Motor neuron (in vitro differentiated cells): ENCODE measurements at places on chromosomes 2 and 18. TPM values are rescaled to one million over a fixed set of nuclear protein-coding genes. Genes with fewer than 3 reads are reported as not detected.

- ATAC-seq = peak; percentile 97
Measured at GRCh38 chr2:174395284-174395968, at the start of gene SCRN3. SCRN3 (plus strand) TSS chr2:174395730; CDS start chr2:174398284, 2,554 bp downstream.

GRCh38 chr2:149884871-149885270 is 297.3 kb upstream of the MMADHC start:
- ATAC-seq = no peak

DNA sequence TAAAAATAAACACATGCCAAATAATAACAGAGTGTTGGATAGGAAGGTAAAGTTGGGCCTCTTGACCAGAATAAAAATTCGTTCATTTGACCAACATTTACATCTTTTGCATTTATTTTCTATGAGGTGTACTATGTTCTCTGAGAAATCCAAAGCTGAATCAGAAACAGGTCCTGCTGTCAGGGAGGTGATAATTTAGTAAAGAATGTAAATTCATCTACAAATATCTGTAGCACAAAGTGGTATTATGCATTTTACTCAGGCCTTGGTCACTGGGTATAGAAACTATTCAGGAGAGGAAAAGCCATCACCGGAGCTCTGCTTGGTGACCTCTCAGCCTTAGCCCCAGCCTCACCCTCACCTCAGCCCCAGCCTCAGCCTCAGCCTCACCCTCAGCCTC is 208.9 kb downstream of the SPP2 start:
- no peak for ATAC-seq

- no peak for ATAC-seq
Measured at GRCh38 chr2:163474889-163475288, 260.9 kb downstream of the FIGN start.

DNA sequence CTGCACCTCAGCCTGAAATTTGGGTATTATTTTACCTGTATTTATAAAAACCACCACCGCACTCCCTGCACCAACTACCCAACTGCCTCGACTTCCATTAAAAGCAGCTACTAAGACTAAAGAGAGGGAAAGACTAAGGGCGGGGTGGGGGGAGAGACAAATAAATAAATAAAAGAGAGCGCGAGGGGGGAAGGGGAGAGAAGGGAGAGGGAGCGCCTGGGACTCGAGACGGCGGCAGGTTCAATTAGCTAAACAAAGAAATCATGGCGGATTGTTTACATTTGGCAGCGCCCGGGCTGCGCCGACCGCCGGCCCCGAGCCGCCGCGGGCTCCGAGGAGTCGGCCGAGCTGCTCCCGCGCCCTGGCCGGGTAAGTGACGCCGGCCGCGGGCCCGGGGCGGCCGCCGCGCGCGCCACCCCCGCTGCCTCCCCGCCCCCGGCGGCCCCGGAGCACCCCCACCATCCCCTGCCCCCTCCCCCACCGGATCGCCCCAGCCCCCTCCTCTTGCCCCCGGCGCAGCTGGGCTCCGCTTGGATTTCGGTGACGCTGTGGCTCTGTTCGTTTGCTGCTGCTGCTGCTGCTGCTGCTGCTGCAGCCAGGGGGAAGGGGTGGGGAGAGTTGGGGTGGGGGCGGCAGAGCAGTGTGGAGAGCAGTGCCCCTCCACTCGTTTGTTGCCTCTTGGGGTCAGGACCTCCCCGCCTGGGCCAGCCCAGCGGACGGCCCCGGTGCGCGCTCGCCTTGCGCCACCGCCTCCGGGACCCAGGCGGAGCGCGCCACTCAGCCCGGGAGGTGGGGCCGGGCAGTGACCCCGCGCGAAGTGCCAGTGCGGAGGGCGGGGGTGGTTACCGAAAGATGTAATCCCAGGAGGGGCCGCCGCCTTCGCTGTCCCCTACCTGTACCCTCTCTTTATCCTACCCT is 187.2 kb upstream of the FANCL start:
- ATAC-seq = peak; percentile 81

- ATAC-seq = peak; percentile 95
Measured at GRCh38 chr2:218671654-218672566, at the start of the genes RNF25 and STK36. RNF25 (minus strand) TSS chr2:218672002; CDS start chr2:218671970, 32 bp downstream. STK36 (plus strand) TSS chr2:218672086; CDS start chr2:218672830, 744 bp downstream.

GRCh38 chr2:236871500-236872001 is 214.1 kb upstream of the COPS8 start:
- ATAC-seq = peak; percentile 87

DNA sequence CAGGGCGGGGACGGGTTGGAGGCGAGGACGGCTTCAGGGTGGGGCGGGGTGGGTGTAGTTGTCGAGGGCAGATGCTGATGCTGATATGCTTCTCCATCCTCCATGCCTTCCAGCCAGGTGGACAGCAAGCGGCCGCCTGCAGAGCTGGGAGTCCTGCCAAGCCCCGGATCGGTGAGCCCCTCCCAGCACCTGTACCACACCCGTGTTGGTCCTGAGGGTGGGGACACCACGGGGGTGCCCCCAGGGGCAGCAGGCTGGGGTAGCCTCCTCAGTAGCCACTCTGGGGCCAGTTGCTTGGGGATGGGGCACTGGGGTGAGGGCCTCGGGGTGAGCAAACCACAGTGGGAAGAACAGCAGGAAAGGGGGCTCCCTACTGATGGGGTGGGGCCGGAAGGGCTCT is 2.6 kb downstream of the ANO7 start:
- no peak for ATAC-seq

GRCh38 chr2:16088802-16089112 is 148.4 kb downstream of the MYCN start:
- no peak for ATAC-seq

DNA sequence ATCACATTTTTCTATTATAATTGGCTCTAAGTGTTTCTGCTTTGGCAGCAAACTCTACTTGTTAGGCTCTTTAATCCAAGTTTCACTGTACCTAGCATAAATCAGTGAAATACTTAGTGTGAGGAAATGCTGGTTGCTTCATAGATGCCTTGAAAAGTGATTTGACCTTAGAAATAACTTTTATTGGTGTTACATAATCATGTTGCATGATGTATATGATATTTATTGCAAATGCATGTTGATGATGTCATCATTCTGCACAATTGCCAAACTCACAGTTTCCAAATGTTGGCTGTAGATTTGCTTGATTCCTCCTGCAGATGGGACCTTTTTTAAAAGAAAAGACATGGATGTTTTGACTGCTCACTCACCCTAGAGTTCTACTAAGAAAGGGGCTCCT is 137.6 kb upstream of the BCL2L11 start:
- ATAC-seq = no peak

DNA sequence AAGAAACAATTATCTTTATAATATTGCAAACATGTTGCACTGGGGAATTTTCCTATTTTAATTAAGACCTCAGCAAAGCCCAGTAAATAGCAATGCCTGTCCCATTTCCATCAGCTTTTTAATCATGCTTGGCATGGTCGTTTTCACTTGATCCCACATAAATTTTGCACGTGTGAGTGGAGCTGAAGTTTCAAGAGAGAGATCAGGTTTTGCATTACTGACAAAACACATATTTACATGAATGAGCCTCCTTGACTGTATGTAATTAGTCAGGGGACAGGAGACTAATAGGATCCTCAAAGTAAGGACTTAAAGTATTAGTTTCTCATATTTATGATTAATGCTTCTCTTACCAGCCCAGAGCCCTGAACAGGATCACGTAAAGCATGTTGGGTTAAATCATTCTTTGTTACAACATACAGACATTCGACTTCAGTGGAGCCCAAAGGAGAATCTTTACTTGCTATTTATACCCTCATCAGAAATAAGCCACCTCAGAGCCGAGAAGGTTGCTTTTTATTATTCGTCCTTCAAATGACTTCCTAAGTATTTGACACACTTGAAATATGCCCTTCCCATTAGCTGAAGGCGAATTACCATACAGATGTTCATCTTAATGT is 711.3 kb downstream of the GALR1 start:
- peak; percentile 58 for ATAC-seq

DNA sequence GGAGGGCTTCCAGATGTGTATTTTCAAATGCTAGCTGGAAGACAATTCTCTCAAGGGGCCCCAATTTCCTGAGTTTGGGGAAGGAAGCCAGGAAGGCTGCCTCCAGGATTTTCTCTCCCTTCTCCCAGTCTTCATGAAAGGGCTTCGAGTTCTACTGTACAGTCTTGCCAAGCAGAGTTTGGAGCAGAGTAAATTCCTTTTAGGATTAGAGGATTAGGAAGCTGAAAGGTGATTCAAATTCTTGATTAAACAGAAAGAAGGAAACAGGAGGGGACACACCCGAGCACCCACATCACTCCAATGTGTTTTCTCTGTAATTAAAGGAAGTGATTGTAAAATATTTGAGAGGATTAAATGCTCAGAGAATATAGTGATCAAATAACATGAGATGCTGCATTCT is 217.8 kb downstream of the SETBP1 start:
- ATAC-seq = no peak

GRCh38 chr2:157427003-157427921 is 16.6 kb downstream of the CYTIP start:
- no peak for ATAC-seq

- ATAC-seq = peak; percentile 41
Measured at GRCh38 chr18:5197461-5197860, 404 bp upstream of the AKAIN1 start.

- no peak for ATAC-seq
Measured at GRCh38 chr2:147531269-147531668, 313.6 kb upstream of the ACVR2A start.

GRCh38 chr2:215493376-215493775 is 57.5 kb upstream of the FN1 start:
- ATAC-seq = no peak

DNA sequence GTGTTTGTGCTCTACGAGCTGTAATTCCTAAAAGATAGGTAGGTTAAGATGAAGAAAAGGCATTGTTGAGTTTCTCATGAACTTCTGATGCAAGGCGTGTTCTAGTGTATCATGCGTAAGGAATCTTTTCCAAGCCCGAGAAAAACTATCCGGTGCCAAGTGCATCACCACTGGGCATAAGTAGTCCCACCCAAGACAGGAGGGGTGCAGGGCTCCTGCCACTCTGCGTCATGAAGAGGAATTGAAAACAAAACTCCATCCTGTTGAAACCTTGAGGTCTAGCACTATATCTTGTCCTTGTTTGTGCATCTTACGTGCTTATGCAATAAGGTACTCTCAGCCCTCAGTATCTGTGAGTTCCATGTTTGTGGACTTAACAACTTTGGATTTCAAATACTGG is 45.7 kb downstream of the RAB31 start:
- no peak for ATAC-seq

DNA sequence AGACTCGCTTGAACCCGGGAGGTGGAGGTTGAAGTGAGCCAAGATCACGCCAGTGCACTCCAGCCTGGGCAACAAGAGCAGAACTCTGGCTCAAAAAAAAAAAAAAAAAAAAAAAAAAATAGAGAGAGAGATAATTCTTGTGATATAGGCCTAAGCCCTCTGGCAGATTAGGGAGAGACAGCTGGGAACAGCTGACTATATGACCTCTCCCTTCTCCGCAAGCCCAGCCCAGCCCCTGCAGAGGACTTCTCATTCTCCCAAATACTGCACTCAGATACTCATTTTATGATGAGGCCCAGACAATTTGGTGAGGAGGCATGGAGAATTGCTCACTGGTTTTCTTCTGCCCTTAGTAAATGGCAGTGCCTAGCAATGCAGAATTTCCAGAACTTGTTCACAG is 262.0 kb downstream of the HAUS1 start:
- no peak for ATAC-seq

GRCh38 chr2:7348761-7349160 is 431.5 kb downstream of the RNF144A start:
- no peak for ATAC-seq

GRCh38 chr18:21112140-21112473 is 494 bp upstream of the ROCK1 start:
- peak; percentile 52 for ATAC-seq

DNA sequence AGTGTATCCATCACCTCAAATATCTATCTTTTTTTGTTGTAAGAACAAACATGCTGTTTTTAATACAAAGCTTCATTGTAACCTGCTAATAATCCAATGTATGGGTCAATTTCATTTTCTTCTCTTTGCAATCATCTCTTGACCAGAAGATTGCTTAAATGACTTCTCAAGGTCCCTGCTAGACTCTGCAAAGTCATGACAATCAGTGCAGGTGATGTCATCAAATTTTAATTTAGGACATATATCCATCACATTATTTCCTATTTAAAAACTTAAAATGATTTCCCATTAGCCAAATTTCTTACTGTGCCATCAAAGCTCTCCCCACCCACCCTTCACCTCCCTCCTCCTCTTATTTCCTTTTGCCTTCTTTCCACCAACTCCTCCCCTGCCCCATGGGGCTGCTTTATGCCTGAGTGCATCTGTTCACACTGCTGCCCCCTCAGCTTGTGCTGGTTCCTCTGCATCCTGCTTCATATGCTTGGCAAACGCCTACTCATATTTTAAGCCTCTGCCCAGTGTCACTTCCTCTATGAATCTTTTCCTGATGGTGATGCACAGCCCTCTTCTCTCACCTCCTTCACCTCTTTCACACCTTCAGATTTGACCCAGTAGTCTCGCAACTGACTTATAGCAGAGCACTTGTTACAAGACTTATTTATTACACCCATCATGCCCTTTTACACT is 20.3 kb downstream of the PLEK start:
- ATAC-seq = no peak

GRCh38 chr2:8021921-8022320 is 659.9 kb upstream of the ID2 start:
- no peak for ATAC-seq

GRCh38 chr2:134773759-134774742 is 55.3 kb upstream of the TMEM163 start:
- ATAC-seq = no peak

DNA sequence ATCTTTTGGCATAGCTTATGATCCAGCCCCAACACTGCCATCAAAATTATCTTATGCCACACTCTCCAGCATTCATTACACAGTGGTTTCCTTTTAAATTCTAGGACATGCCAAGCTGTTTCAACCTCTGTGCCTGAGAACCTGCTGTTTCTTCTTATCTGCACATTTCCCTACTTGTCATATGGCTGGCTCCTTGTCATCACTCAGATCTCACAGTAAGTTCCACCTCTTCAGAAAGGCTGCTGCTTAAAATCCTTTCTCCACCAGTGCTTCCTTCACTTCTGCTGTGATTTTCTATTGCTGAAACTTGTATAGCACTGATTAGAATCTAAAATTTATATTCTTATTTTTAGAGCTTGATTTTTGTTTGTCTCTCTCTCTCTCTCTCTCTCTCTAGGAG is 43.4 kb downstream of the MC4R start:
- no peak for ATAC-seq

GRCh38 chr2:56687169-56687568 is 503.4 kb downstream of the CCDC85A start:
- no peak for ATAC-seq

- no peak for ATAC-seq
Measured at GRCh38 chr2:68134120-68134519, 23.6 kb upstream of the PNO1 start.

Gene RAB12
- total RNA-seq = 18.5 and 19.2 TPM in 2 replicates

Gene EMX1
- total RNA-seq = 0.49 and 4.1 TPM in 2 replicates

Gene MSTN
- total RNA-seq = 0.71 and 0.73 TPM in 2 replicates

Gene NTSR2
- total RNA-seq = not detected in 2 replicates

Gene PMAIP1
- total RNA-seq = 6.0 and 8.2 TPM in 2 replicates

Gene KIAA1328
- total RNA-seq = 9.0 and 13.7 TPM in 2 replicates

Gene LBX2
- 0.36 and 4.0 TPM in 2 replicates for total RNA-seq

Gene PLB1
- total RNA-seq = 2.3 and 3.3 TPM in 2 replicates

Gene LRRC30
- not detected in 2 replicates for total RNA-seq

Gene ACVR1C
- total RNA-seq = 0.18 and 0.31 TPM in 2 replicates

Gene RIT2
- total RNA-seq = 0.18 and 0.58 TPM in 2 replicates

Gene RBMS1
- total RNA-seq = 21.9 and 22.7 TPM in 2 replicates

Gene PXDN
- total RNA-seq = 0.43 and 0.46 TPM in 2 replicates
